SK-N-MC (cell line): ENCODE measurements at places on chromosomes 2 and 18.

DNA sequence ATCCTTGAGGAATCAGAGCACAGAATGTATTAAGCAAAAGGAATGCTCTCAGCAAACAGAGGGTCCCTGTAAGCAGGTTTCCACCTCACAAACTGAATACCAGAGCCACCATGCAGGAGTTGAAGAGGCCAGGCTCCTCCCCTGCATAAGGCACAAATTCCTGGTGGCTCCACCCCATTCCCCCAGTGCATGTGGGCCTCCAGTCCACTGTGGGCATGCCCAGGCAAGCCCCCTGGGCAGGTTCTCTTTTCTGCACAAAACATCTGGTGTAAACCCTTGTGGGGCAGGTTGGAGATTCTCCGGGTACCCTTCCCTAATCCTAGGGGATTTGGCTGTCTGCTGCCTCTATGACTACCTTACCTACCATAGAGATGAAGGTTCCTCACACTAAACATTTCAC lies 166.5 kb downstream of the PTPRM start:
- DNase-seq = no peak

DNA sequence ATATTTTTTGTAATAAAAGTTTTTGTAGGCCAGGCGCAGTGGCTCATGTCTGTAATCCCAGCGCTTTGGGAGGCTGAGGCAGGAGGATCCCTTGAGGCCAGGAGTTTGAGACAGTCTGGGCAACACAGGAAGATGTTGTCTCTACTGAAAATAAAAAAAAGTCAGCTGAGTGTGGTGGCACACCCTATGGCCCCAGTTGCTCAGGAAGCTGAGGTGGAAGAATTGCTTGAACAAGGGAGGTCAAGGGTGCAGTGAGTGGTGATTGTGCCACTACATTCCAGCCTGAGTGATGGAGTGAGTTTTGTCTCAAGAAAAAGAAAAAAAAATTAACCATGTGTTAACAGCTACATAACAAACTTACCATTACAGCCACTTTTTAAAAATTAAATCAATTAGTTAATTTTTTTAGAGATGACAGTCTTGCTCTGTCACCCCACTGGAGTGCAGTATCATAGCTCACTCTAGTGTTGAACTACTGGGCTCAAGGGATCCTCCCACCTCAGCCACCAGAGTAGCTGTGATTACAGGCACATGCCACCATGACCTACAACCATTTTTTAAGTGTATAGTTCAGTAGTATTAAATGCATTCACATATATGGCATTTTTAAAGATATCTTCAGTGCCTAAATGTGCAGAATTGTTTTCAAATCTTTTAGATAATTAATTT lies 67.2 kb upstream of the ACYP2 start:
- DNase-seq = no peak

DNA sequence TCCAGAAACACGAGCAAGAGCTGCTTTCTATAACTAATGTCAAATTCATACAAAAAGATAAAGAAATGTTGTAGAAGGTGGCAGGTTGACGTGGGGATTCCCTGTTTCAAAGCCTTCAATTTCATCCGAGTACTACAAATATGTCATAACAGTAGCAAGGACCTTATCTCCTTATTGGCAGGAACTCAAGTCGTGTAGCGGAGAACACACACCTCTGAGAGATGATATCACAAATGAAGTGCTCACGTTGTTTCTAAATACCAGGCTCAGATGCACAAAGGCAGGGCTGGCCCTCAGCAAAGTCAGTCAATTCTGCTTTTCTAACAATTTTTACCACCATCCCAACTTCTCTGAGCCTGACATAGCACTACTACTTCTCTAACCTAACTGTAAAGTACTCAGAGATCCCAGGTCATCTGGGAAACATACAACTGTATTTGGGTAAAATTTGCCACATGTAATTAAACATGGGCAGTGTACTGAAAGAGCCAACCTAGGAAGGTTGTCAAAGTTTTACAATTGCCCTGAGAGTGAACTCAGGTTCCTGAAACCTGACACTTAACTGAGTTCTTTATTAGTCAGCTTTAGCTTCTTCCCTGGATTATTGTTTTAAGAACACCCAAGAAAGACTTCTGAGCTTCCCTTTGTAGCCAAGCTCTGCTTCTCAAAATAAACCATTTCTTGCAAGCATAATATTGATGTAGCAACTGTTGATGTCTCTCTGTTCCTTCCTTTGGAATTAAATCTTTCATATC lies 813.7 kb upstream of the ACVR2A start:
- DNase-seq = no peak

- DNase-seq = no peak
Observed at GRCh38 chr2:75621228-75621627, 25.4 kb upstream of the MRPL19 start.

- DNase-seq = no peak
Observed at GRCh38 chr2:18966131-18966530, 376.8 kb upstream of the NT5C1B start.

DNA sequence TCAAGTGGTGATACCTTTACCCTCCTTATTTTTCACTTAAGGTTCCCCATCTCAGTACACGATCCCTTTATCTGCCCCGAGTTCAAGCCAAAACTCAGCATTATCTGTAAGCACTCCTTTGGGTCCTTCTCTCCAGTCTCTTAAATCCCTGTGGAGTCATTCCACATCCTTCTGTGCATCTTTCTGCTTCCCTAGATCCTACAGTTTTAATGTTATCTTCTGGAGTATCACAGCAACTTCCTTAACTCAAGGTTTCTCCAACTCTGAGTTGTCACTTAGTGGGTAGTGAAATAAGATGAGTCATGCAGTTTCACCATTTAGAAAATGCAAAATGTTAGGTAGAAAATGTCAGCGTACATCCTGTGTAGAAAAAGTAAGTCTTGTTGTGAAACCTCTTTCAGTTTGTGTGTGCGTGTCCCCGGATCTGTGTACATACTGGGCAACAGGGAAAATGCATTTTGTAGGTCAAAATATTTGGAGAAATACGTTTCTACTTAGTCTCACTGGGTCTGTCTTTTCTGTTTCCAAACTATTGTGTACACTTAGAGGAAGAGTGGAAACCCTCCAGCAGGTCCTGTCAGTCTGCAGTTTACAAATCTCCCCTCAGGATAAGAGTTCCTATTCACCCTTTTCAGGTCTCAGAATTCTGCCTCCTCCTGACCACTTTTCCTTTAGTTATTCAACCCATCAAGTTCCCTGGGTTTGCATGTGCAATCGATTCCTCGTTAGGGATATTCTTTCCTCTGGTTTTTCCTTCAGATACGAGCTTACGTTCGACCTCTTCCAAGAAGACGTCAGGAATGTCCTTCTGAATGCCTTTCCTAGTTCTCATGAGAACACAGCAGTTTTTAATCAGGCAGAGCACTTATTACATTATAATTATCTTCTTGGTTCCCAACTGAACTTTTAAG lies 154.8 kb downstream of the TGIF1 start:
- no peak for DNase-seq
